ENCODE measurements at places on chromosomes 7 and 10. TPM values are rescaled to one million over a fixed set of nuclear protein-coding genes. Genes with fewer than 3 reads are reported as not detected.

OR6B1 gene
- not detected for total RNA-seq

PRR15 gene
- total RNA-seq = 0.77 TPM

GIMAP6 gene
- not detected for total RNA-seq

NKX1-2 gene
- not detected for total RNA-seq

C10orf67 gene
- not detected for total RNA-seq

NME8 gene
- total RNA-seq = 0.34 TPM

NPC1L1 gene
- not detected for total RNA-seq

CTAGE8 gene
- total RNA-seq = 1.8 TPM
